ENCODE measurements at places on chromosomes 6 and 20. TPM values are rescaled to one million over a fixed set of nuclear protein-coding genes. Genes with fewer than 3 reads are reported as not detected.

Gene TAGAP
- total RNA-seq = 2.3 TPM

Gene SRF
- 21.0 TPM for total RNA-seq

Gene FNDC1
- 2.1 TPM for total RNA-seq

Gene PPDPF
- total RNA-seq = 53.8 TPM

Gene BTNL2
- not detected for total RNA-seq

Gene LPA
- total RNA-seq = 0.80 TPM

Gene RIPOR3
- 8.0 TPM for total RNA-seq
